NCI-H1105 (cell line): ENCODE measurements at places on chromosomes 6 and 20.

DNA sequence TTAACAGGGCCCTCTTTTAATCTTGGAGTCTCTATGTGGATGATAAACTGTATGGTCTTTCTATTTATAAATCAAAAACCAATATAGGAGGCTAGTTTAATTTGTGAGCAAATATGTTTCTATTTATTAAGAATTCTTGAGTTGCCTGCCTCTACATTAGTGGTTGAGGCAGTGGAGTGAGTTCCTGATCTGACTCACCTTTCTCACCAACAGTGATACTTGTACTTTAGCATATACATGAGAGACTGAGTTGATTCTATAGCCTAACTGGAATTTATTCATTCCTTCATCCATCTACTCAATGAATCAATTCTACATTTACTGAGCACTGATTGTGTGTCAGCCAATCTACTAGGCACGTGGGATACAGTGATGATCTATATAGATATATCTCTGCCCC is 126.9 kb downstream of the TRMT11 start:
- DNase-seq = no peak

DNA sequence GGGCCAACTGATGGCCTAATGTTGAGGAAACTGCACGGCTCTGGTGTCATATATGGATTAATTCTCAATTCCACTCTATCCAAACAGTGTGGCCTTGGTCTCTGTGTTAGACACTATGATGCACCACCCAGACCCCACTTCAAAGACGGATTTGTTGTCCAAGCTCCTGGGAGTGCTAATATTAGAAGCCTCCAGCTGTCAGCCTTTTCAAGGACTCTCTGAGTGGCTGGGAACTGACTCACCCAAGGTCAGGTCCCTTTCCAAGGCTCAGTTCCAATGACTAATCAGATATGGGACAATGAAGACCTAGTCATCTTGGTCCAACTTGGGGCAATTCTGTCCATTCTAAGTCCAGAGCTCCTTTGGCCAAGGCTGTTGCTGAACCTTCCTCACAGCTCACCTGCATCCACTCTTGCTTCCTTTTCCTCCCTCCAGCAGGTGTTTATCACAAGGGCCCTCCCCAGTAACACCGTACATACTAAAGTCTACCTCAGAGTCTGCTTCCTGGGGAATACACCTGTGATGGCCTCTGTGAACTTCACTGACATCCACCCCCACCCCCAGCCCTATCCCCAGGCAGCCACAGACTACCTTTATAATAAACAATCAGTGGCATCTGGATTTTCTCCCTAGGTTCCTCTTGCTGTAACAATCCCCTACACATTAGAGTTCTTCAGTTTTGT is 7.2 kb upstream of the IL20RA start:
- DNase-seq = no peak

DNA sequence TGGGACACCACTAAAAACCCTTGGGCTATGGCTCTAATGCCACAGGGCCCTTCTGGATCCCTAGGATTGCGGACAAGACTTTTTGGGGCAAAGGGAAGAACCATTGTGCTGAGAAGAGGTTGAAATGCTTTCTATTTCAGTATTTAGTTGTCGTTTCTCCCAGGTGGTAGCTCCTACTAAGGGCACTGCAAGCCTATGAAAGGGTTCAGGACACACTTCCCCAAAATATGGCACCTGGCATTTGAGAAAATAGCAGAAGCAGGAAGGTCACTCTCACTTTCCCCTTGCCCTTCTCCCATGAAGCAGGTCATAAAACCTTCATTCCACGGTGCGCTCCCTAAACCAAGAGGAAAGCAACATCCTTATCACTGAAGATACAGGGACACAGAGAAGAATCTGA is 125.4 kb upstream of the GPR6 start:
- no peak for DNase-seq

GRCh38 chr6:125037827-125038226 is 75.6 kb downstream of the RNF217 start:
- no peak for DNase-seq

GRCh38 chr6:16338577-16339264 is 100.3 kb downstream of the GMPR start:
- DNase-seq = no peak

- DNase-seq = no peak
Measured at GRCh38 chr6:24356310-24356973, 1.4 kb downstream of the DCDC2 start.

- DNase-seq = no peak
Measured at GRCh38 chr6:53645859-53646258, 19.7 kb downstream of the KLHL31 start.

GRCh38 chr6:145228962-145229582 is 506.2 kb downstream of the EPM2A start:
- DNase-seq = no peak

DNA sequence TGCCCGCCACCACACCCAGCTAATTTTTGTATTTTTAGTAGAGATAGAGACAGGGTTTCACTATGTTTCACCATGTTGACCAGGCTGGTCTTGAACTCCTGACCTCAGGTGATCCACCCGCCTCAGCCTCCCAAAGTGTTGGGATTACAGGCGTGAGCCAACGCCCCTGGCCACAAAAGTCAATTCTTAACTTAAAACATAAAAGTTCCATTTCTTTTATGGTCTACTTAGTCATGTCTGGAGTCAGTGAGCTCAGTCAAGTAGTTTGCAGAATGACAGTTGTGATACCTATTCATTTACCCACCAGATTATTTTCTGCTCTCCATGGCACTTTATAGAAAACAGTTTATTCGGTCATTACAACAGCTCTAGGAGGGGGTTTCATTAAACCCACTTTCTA is 103.1 kb upstream of the ESR1 start:
- no peak for DNase-seq

DNA sequence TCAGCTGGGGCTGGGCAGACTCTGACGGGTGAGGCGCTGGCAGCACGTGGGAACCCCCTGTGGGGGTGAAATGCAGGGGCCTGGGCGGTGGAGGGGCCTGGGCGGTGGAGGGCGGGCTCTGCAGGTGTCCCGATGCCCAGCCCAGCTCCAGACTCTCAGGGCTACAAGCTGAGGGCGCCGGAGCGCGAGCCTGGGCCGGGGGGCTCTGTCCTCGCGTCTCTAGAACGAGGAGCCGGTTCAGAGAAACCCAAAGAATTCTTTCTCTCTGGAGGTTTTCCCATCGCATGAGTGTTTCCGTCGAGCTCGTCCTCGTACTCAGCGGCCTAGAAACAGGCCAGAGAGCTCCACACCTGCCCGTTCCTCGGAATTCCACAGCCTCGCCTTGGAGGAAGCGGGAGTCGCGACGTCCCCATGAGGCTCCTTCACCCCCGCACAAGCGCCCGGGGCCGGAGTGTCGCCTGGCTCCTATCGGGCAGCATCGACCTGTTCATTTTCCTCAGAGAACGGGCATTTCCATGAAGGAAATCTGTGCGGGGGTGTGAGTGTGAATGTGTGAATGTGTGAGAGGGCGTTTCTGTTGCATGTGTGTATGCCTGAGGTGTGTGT is 76.9 kb downstream of the SMOC2 start:
- DNase-seq = no peak

GRCh38 chr20:4011226-4011975 is 4.0 kb downstream of the RNF24 start:
- DNase-seq = no peak

DNA sequence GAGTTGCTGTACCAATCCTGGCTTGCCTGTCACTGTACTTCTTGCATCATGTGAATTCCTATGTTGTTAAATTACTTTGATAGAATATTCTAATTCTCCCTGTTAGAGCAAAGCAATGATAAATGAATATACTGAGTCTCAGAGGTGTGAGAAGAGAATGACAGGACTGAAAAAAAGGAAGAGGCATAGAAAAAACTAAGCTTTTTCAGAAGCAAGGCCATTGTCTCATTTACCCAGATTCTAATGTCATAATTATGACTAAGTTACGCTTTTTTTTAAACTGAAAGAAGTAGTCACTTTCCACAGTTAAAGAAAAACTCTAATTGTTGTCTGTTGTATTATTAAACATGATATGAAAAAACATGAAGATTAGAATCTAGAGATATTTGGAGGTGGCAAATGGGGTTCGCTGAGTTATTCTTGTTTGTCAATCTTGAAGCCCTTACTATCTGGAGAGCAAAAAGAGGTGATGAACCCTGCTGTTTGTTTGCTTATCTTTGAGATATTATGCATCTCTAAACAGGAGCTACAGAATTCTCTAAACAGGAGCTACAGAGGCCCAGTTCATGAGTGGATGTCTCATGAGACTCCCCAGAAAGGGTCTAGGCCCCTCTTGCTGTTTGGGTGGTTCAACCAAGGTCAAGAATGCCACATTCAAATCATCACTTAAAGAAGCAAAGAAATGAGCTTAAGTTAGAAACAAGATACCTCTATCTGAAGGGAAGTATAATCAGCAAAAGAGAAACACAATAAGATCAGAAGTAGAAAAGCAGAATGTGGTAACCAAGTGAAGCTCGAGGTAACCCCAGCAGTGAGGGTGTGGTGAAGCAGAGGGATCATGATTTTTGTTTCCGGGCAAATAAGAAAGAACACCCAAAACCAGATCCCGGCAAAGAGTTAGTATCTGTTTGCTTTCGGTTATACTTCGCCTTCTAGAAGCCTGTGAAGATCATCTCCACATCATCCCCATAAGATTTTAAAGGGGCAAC is 33.3 kb upstream of the THEMIS start:
- no peak for DNase-seq

DNA sequence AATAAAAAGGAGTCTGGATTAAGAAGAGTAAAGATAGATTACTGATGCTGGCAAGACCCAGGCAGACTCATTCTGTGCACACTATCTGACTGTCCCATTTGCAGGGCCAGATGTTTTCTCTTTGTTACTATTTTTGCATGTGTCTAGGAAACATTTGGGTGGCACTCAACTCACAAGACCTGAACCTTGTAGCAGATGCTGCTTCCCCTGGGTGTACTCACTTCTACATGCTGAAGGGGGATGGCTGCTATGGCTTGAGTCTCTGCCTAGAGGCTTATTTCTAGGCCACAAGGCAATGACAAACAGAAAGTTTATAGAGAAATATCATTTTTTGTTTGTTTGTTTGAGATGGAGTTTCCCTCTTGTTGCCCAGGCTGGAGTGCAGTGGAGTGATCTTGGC is 351.4 kb downstream of the FOXA2 start:
- no peak for DNase-seq

- DNase-seq = no peak
Measured at GRCh38 chr20:1265226-1265915, 723 bp upstream of the SNPH start.

- DNase-seq = no peak
Measured at GRCh38 chr6:44735630-44735963, 348.1 kb downstream of the CDC5L start.

- DNase-seq = peak; percentile 71
Measured at GRCh38 chr20:20410678-20411077, 42.8 kb downstream of the INSM1 start.

GRCh38 chr6:40732878-40733277 is 145.7 kb upstream of the LRFN2 start:
- no peak for DNase-seq

DNA sequence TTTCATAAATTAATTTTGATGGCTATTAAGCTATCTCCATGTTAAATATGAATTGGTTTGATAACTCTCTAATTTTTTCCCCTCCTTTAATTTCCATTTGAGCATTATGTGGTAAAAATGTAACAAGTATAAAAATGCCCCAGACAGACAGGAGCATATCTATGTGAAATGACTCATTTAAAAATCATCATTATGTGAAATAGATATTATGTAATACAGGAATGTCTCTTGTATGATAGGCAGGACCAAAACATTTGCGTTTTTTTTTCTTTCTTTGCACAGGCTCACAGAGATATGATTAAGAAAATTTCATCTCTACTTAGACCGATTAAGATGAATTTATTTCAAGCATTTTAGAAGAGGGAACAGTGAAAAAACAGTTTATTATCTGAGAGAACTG is 95.8 kb downstream of the AKAP7 start:
- no peak for DNase-seq

- no peak for DNase-seq
Measured at GRCh38 chr6:51678905-51679620, 408.4 kb downstream of the PKHD1 start.

DNA sequence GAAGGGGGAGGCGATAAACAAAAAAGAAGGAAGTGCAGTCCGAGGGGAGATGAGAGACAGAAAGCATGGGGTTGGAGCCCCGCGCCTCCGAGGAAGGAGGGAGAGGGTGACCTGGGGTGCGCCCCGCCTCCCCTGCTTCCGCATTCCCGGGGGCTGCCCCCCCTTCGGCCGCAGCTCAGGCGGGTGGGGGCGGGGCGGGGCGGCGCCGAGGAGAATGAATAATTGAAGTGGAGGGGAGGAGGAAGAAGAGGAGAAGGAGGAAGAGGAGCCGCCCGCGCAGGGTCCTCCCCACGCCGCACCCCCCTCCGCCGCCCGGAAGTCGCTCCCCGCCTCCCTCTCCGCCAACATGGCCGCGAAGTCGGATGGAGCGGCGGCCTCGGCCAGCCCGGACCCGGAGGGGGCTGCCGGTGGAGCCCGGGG is at the start of gene XKR7:
XKR7 (plus strand) TSS at position 322 of the 420 bp plus-strand sequence; CDS start at position 347, 25 bp downstream.
- DNase-seq = peak; percentile 69
